A549 treated with ZK216348 at 1 μM for 4 hours (cell line): ENCODE measurements at places on chromosomes 3 and 15. TPM values are rescaled to one million over a fixed set of nuclear protein-coding genes. Genes with fewer than 3 reads are reported as not detected.

The CHL1 gene
- not detected in 5 replicates for total RNA-seq

The ATP13A5 gene
- total RNA-seq, result not detected in 5 replicates

The HSPBAP1 gene
- 4.6 to 6.8 TPM (median 5.2 TPM) in 5 replicates for total RNA-seq

The TNK2 gene
- total RNA-seq, result 13.4 to 26.7 TPM (median 22.3 TPM) in 5 replicates

The SLC24A1 gene
- total RNA-seq, result 2.4 to 5.2 TPM (median 4.0 TPM) in 5 replicates

The HHLA2 gene
- 0.07 to 0.15 TPM in 2 of 5 replicates, not detected in the others for total RNA-seq

The PCBP4 gene
- total RNA-seq, result 9.3 to 16.6 TPM (median 12.9 TPM) in 5 replicates

The CAPN7 gene
- 17.5 to 29.2 TPM (median 23.6 TPM) in 5 replicates for total RNA-seq

The PLA2G4E gene
- total RNA-seq, result not detected in 5 replicates

The CYP8B1 gene
- total RNA-seq, result not detected in 5 replicates

The LDHAL6B gene
- not detected in 5 replicates for total RNA-seq

The CCR9 gene
- not detected in 5 replicates for total RNA-seq

The PODXL2 gene
- total RNA-seq, result 6.7 to 11.1 TPM (median 9.7 TPM) in 5 replicates

The PYDC2 gene
- not detected in 5 replicates for total RNA-seq

The XIRP1 gene
- 0.02 to 0.18 TPM (median 0.06 TPM) in 5 replicates for total RNA-seq

The CYP1A2 gene
- not detected in 5 replicates for total RNA-seq

The ARHGAP11A gene
- total RNA-seq, result 51.8 to 104 TPM (median 89.0 TPM) in 5 replicates

The CTXND1 gene
- not detected in 5 replicates for total RNA-seq

The SCAMP5 gene
- total RNA-seq, result 9.3 to 13.3 TPM (median 11.7 TPM) in 5 replicates

The AGTR1 gene
- 0.19 to 0.68 TPM (median 0.54 TPM) in 5 replicates for total RNA-seq

The CELSR3 gene
- 2.5 to 5.7 TPM (median 5.1 TPM) in 5 replicates for total RNA-seq

The GP5 gene
- not detected in 5 replicates for total RNA-seq

The GPR62 gene
- total RNA-seq, result not detected in 5 replicates

The ZPLD1 gene
- total RNA-seq, result 0.04 to 0.05 TPM in 2 of 5 replicates, not detected in the others

The CTXN2 gene
- total RNA-seq, result not detected in 5 replicates

The TMEM212 gene
- not detected in 5 replicates for total RNA-seq

The FSIP1 gene
- 0.33 to 1.0 TPM (median 0.62 TPM) in 5 replicates for total RNA-seq

The NRG4 gene
- total RNA-seq, result 0.21 to 1.5 TPM (median 1.2 TPM) in 5 replicates

The CKMT1B gene
- 2.2 to 4.7 TPM (median 3.7 TPM) in 5 replicates for total RNA-seq

The GADL1 gene
- total RNA-seq, result not detected in 5 replicates

The GHRL gene
- total RNA-seq, result not detected in 5 replicates

The CD86 gene
- not detected in 5 replicates for total RNA-seq

The RBP2 gene
- not detected in 5 replicates for total RNA-seq

The SPATA12 gene
- total RNA-seq, result 0.20 to 0.55 TPM (median 0.40 TPM) in 5 replicates

The OSBPL10 gene
- total RNA-seq, result 15.5 to 21.7 TPM (median 18.9 TPM) in 5 replicates

The ITIH4 gene
- total RNA-seq, result 0.32 to 1.6 TPM (median 0.51 TPM) in 5 replicates
